ENCODE measurements at places on chromosomes 3 and 15.

- DNase-seq: no peak
These were observed 444.0 kb downstream of the EPHB1 start for GRCh38 chr3:135238871-135239614.

DNA sequence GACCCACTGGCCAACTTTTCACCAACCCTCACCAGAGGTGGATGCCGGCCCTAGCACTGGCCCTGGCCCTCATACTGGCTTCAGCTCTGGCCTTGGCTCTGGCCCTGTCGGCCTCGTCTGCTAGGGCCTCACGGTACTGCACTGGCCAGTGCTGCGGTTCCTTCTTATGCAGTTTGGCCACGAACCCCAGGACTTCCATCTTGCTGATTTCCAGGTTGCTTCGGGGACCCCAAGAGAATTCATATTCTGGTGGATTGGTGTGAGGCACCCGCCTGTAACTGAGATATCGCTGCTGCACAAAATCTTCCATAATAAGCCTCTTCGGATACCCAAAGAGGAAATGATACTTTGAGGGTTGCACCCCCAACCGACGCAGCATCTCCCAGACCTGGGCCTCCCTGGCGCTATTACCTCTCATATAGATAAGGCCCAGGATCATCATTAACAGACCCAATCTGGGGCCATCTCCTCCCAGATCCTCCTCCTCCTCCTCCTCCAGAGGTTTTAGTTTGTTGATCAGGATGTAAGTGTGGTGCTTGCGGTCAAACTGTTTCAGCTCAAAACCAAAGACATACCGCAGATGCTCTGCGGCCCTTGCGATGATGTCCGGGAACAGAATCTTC is 883 bp downstream of the MAGEF1 start:
- no peak for DNase-seq

DNA sequence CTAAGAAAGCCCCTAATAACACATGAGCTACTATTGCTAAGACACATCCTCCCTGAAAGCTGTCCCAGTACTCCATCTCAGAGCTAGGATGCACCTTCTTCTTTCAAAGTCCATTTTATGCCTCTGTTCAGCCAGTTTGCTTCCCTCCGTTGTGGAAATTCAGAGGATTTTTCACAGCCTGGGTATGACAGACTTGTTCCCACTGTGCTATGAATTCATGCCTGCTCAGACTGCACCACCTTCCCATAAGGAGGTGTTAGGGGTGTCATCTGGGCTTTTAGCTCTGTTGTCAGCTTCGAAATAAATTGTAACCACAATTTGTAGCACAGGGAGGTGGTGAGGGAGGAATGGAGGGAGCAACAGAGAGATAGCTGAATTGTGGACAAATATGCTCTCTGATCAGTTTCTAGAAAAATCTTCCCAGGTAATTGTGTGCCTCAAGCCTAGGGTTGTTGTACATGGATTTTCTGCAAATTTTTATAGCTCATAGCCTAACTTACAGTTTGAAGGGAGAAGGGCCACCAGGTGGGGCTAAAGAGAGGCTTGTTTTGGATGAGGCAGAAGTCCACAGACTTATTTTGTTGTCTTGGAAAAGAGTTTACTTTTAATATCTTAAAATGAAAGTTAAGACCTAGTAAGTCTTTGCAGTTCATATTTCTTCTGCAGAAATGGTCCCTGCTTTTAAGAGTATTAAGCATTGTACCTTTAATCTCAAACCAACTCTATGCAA is 462.0 kb downstream of the PDCD6IP start:
- peak; percentile 78 for DNase-seq

DNA sequence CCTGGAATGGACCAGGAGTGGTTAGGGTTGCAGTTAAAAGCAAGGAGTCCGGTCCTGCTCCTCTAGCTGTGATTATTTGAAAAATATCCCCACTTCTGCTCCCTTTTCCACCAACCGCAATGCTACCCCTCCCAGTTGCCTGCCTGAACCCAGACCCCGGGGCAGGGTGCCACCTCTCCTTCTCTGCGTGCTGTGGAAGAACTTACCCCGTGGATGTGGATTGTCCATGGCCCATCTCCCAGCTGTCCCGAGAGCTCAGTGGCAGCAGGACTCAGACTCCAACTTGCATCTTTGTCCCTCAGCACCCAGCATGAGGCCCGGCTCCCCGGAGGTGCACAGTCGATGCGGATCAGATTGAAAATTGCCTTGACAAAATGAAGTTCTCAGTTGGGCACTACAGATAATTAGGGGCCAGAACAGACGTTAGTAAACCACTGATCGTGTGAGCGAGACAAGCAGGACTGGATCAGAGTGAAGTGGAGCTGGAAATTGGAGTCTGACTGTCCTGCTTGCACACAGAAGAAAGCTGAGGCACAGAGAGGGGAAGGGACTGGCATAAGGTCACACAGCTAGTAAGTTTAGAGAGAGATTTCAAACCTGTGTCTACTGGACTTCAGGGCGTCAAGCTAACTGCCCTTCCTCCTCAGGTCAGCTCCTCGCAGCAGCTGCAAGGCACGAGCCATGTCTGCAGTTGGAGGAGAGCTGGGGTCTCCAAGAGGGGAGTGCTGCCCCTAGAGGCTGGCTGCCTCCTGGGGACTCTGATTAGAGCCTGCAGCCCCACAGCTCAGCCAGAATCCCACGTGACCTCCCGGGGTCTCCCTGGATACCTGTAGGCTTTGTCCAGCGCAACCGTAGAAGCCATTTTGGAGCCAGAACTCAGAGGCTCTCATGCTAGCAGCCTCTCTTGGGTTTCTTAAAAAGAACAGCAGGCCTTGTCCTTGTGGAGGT is 14.7 kb downstream of the SLC6A1 start:
- DNase-seq: no peak

Measured in umbilical cord (tissue), 2 donors.